CD4-positive, alpha-beta T cell treated with Interleukin-4 for 1 hour (primary cell): ENCODE measurements at places on chromosomes 7 and 10.

DNA sequence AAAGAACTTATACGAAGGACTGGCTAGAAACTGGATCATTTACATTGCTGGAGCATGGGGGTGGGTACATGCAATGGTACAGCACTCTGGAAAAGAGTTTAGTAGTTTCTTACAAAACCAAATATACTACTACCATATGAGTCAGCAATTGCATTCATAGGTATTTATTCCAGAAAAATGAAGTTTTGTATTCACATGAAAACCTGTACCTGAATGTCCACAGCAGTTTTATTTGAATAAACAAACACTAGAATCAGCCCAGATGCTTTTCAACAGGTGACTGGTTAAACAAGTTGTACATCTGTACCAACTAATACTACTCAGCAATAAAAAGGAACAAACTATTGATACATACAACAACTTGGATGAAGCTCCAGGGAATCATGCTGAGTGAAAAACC lies 3.4 kb downstream of the SCIN start:
- no peak for DNase-seq

DNA sequence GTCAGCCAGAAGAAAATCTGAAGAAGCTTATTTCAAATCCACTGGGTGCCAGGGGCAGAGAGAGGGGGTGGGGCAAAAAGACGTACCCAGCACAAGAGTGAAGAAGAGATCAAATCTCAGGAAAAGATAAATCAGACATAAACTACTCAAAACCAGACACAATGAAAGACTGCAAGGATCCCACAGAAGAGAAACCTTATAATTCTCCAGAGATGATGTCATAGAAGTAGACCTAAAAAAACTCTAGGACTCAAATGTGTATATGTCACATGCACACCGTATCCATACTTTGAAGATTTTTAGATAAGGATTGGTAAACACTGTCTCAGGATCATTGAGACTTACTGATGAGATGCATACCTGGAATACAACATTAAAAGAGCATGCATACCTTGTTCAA lies 98.5 kb upstream of the PIK3CG start:
- DNase-seq = no peak

GRCh38 chr10:113274176-113274829 lies 278.6 kb upstream of the HABP2 start:
- no peak for DNase-seq

GRCh38 chr10:116741391-116742351 lies 695 bp downstream of the HSPA12A start:
- no peak for DNase-seq

- no peak for DNase-seq
These were observed 116.8 kb downstream of the MAD1L1 start for GRCh38 chr7:2115760-2116447.

DNA sequence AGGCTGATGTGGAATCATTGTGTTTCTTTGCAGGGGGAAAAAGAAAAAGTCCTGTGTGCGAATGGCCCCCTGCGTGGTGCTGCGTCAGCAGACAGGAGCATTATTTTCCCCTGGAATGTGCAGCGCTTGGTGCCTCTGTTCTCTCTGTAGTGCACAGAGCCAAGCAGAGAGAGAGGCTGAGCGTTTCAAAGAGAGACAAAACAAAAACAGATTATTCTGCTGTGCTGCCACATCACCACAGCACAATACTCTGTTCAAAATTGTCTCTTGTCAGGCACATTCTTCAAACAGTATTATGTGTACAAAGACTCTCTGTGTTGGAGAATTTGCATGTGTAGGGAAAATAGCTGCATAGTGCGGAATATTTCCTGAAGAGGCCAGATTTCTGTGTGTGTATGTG lies 609.0 kb downstream of the SDK1 start:
- DNase-seq = no peak

- no peak for DNase-seq
These were observed 485.4 kb upstream of the CELF2 start for GRCh38 chr10:10532236-10532635.

DNA sequence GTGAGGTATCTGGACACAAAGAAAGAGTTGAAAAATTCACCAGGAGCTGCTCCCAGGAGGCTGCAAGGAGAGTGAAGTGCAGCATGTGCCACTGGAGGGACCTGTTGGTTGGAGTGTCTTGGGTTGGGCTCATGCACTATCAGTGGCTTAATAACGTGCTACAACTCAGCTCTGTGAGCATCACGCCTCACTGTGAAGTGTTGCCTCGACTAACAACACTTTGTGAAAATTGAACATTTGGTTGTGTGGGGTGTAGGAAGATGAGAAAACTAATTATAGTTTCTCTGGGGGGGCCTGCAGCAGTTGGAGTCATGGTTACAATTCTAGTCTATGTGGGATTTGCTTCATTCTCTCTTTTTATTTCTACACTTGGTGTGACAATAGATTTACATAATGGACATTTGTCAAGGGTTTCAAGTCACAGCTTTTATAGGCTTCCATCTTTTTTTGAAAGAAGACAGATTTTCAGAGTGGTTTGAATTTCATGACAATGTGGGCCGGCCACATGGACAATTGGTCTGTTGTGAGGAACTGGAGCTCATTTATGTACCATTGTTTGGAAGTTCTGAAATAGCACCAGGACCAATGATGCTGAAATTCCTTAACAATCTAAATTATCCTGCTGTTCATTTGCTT lies 121.3 kb downstream of the RAMP3 start:
- DNase-seq = no peak

GRCh38 chr7:148915211-148915610 lies 31.1 kb upstream of the EZH2 start:
- DNase-seq = no peak

DNA sequence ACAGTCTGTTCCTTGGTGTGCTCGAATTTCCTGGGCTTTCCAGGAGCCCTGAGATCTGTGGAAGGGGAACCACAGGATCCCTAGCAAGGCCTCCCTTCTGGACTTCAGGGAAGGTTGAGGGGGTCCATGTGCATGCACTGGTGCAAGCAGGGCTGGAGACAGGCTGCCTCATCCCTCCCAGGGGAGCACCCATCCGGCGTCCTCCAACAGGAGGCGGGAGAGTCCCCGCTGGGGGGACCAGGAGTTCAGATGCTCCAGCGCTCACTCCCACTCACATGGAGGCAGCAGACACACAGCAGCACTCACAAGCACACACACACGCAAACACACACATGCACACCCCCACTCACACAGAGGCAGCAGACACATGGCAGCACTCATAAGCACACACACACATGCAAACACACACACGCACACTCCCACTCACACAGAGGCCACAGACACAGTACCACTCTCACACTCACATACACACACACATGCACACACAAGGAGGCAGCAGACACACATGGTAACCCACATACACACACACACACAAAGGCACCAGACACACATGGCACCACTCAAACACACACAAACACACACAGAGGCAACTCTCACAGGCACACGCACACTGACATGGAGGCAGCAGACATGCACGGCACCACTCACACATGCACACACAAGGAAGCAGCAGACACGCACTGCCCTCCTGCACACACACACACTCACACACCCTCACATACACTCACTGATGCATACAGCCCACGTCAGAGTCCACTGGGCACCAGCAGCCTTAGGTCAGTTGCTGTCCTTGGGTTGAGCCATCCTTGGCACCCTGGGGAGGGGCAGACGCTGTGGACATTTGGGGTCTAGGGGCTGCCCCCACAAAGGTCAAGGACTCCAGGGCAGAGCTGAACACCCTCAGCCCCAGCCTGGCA lies 247.0 kb upstream of the PPP2R2D start:
- no peak for DNase-seq

- no peak for DNase-seq
These were observed 71.2 kb downstream of the WNT2 start for GRCh38 chr7:117251687-117252086.

DNA sequence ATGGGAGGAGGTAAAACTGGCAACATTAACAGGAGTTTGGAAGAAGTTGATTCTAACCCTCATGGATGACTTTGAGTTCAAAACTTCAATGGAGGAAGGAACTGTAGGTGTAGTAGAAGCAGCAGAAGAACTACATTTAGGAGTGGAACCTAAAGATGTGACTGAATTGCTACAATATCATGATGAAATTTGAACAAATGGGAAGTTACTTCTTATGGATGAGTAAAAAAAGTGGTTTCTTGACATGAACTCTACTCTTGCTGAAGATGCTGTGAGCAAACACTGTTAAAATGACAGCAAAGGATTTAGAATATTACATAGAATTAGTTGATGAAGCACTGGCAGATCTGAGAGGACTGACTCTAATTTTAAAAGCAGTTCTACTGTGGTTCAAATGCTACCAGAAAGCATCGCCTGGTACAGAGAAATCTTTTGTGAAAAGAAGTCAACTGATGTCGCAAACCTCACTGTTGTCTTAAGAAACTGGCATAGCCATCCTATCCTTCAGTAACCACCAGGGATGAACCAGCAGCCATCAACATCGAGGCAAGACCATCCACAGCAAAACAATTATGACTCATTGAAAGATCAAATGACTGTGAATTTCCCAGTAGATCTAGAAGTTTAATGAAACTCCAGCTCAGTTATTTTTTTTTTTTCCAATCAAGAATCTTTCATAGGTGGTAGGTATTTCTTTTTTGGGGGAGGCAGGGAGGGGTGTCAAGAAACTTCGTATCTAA lies 20.8 kb downstream of the BRAF start:
- no peak for DNase-seq
